ENCODE measurements at places on chromosomes 11 and 22. TPM values are rescaled to one million over a fixed set of nuclear protein-coding genes. Genes with fewer than 3 reads are reported as not detected.

CASP5 gene
- not detected for total RNA-seq

TSSK2 gene
- not detected for total RNA-seq

MYOD1 gene
- total RNA-seq: not detected

CECR2 gene
- 67.8 TPM for total RNA-seq

OR10A6 gene
- total RNA-seq: not detected

SEPTIN3 gene
- 20.5 TPM for total RNA-seq

WEE1 gene
- total RNA-seq: 156 TPM

MS4A6A gene
- total RNA-seq: not detected

ZNF195 gene
- 72.2 TPM for total RNA-seq

NDUFC2 gene
- total RNA-seq: 36.7 TPM

Measured in neural progenitor cell (in vitro differentiated cells).